Frontal cortex (tissue), 4 donors: ENCODE measurements at places on chromosomes 2 and 18. TPM values are rescaled to one million over a fixed set of nuclear protein-coding genes. Genes with fewer than 3 reads are reported as not detected.

The RIT2 gene
- total RNA-seq = 29.3 TPM

The FOXD4L1 gene
- 0.41 TPM for total RNA-seq

The SLC40A1 gene
- 45.2 TPM for total RNA-seq

The OTOS gene
- 0.41 TPM for total RNA-seq

The LMAN1 gene
- 39.9 TPM for total RNA-seq

The TMEM127 gene
- 14.7 TPM for total RNA-seq

The TRMT61B gene
- total RNA-seq = 37.5 TPM

The HAUS1 gene
- total RNA-seq = 39.1 TPM

The ST8SIA3 gene
- 18.8 TPM for total RNA-seq

The MEP1B gene
- total RNA-seq = 0.41 TPM

The POTEJ gene
- total RNA-seq = not detected

The HNMT gene
- 64.0 TPM for total RNA-seq

The C2orf78 gene
- not detected for total RNA-seq

The ALK gene
- total RNA-seq = 2.0 TPM

The L3MBTL4 gene
- total RNA-seq = 34.2 TPM

The ZNF521 gene
- 17.1 TPM for total RNA-seq

The C1GALT1C1L gene
- under 0.01 TPM for total RNA-seq

The SALL3 gene
- total RNA-seq = 5.3 TPM

The CLEC4F gene
- not detected for total RNA-seq

The ANKZF1 gene
- 34.2 TPM for total RNA-seq

The UGT1A4 gene
- not detected for total RNA-seq

The SERPINB10 gene
- total RNA-seq = 0.41 TPM

The TRIM43 gene
- not detected for total RNA-seq

The TMEM247 gene
- total RNA-seq = not detected

The QPCT gene
- 22.0 TPM for total RNA-seq

The NPPC gene
- 0.41 TPM for total RNA-seq

The TUBB8B gene
- total RNA-seq = not detected

The PUM2 gene
- total RNA-seq = 118 TPM

The KIAA2012 gene
- total RNA-seq = 0.82 TPM

The PAX8 gene
- under 0.01 TPM for total RNA-seq

The STK17B gene
- total RNA-seq = 6.1 TPM

The LRATD1 gene
- total RNA-seq = 29.8 TPM

The KCNF1 gene
- total RNA-seq = 20.0 TPM

The REG1B gene
- not detected for total RNA-seq
